ENCODE measurements at places on chromosomes 11 and 22.

GRCh38 chr22:19526702-19527111 is 2.5 kb upstream of the CLDN5 start:
- no peak for DNase-seq

DNA sequence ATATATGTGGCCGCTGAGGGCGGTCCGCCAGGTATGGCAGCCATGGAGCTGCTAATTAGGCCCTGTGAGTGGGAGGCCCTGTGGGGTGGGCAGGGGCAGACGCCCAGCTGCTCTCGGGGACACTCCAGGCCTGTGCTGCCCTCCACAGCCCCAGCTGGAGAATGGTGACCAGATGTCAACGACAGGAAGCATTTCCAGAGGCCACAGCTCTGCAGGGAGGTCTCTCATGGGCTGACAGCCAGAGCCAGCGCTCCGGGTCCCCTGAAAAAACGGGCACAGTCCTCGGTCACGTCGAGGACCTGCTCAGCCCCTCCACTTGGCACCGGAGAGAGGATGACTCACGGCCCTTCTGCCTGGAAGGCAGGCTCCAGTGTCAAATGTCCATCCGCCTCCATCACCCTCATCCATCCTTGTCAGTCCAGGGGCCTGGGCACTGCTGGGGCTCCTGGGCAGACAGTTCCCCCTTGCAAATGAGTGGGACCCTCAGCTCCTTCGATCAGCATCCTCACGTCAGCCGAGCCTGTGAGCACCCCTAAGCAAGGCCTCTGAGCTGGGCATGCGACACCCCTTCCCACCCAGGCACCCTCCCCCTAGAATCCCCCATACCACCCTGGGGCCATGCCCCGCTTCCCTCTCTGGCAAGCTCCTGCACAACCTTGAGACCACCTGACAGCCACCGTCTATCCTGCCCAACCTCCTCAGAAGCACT is 1.9 kb downstream of the BID start:
- DNase-seq: no peak

- DNase-seq: no peak
Observed at GRCh38 chr11:112537846-112538330, 277.2 kb upstream of the PLET1 start.

- no peak for DNase-seq
Observed at GRCh38 chr11:125947419-125948277, 1.8 kb downstream of the VSIG10L2 start.

GRCh38 chr11:12841946-12842630 is 167.0 kb upstream of the RASSF10 start:
- no peak for DNase-seq

DNA sequence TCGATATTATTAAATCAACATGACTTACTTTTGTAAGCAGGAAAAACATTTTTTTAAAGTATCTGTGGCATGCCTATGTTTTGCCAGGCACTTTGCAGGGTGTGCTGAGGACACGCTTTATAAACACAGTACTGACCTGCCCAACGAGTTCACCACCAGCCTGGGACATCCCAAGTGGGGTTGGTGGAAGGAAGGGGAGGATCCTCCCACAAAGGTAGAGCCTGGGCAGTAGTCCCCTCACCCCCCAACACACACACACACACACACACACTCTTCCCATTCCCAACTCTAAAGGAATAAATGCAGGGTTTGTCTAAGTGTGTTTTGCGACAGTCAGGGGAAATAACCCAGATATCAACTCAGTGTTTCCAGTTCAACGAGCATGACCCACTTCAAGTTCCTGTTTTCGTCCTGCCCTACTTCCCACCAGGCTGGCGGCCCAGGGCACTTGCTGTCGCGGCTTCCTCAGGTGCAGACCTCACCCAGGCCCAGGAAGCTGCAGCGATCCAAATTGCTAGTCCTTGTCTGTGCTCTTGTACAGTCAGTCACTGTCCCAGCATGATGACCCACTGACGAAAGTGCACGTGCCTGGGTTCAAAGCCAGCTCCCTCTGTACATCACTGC is 3.1 kb downstream of the CERK start:
- DNase-seq: no peak

- DNase-seq: no peak
Observed at GRCh38 chr11:12725863-12726682, 51.9 kb downstream of the TEAD1 start.

GRCh38 chr22:26846645-26847044 is 189.3 kb downstream of the MIAT start:
- DNase-seq: no peak

DNA sequence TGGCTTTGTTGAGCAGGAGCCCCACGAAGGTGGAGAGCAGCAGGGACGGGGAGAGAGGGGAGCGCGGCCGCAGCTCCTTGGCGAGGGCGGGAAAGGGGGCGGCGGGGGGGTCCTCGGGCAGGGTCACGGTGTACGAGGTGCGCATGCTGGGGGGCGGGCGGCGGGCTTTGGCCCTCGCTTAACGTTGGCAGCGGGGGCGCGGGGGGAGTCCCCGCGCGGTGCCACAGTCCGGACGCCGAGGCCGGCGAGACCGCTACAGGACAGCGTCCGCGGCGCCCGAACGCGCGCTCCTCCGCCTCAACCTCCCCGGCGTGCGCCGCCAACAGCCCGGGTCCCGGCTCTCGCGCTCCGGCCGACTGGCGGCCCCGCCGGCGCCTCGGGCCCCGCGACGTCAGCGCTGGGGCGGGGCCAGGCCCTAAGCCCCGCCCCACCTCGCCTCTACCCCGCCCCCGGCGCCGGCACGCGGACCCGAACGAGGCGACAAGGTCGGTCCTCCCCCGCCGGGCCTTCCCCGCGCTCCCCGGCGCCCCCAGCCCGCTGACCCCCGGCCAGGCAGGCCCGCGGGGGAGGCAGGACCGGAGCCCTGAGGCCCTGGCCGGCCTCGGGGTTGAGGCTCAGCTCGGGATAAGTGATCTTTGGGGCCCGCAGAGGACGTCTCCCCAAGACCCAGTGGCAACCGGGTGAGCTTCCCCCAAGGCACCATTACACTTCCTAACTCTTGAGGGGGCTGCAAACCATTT is 17.5 kb downstream of the USP2 start:
- DNase-seq: no peak

DNA sequence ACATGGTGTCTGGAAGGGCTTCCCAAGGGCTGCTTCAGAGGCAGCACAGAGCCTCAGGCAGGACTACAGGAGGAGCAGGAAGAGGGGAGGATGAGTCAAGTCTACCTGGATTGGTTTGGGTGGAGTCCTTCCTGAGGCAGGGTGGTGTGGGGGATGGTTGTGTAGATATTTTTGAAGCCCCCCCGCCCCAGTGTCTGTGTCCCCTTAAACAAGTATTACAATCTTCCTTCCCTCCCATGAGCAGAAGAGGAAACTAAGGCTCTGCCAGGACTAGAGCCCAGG is 34.7 kb upstream of the FCHSD2 start:
- DNase-seq: no peak

GRCh38 chr22:37328017-37328416 is 45.7 kb downstream of the CYTH4 start:
- DNase-seq: no peak

DNA sequence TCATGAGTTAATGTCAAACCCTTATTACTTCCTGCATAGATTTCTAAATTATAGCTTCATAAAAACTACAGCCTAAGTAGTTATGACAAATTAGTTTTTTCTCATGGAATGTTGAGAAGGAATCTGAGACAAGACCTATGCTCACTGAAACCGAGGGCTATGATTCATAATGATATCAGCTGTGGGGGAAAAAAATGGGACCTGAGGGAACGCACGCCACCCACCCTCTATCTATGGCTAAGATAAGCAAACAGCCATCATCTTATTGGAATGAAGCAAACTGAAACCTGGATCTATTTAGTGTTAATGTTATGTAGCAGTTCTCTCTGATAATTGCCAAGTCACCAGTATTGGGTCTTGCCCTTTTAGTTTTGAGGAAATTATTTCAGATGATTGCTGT is 906.9 kb upstream of the RAG2 start:
- DNase-seq: no peak

- DNase-seq: no peak
Observed at GRCh38 chr11:16795146-16795545, 56.7 kb downstream of the C11orf58 start.
